ENCODE measurements at places on chromosomes 12 and 14.

DNA sequence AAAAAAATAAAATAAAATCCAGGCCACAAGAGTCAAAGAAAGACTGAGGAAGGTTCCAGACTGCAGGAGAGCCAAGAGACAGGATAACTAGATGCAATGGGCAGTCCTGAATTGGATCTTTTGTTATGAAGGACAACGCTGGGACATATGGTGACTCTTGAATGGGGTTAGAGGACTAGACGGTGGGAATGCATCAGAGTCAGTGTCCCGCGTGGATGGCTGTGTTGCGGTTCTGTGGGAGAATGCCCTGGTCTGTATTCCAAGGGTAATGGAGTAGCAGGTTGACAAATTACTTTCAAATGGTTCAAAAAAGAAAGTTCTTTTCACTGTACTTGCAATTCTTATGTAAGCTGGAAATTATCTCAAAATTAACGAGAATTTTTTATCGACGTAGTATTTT lies 20.1 kb downstream of the SSH1 start:
- ATAC-seq, result no peak

- peak; percentile 90 for ATAC-seq
These were observed at the start of gene ATG14 for GRCh38 chr14:55411426-55412389. TSS of gene ATG14 (minus strand) at chr14:55411830. CDS start at chr14:55411822, 8 bp downstream.

DNA sequence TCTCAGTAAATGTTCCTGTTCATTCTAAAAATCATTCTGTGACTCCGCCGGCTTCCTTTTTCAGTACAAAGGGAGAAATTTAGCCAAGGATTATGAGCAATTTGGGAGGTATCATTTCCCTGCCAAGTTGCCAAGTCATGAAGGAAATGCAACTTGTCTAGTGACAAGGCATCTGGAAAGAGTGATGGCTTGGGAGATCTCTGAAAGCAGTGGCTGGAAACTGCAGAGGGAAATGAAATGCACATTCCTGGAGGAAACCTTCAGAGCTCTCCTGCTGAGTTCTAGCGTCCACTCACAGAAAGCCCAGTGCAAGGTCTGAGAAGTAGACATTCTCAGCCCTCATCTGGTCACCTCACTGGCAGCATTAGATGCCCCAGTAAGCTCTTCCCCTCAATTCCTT lies 91.7 kb downstream of the GALC start:
- no peak for ATAC-seq

- no peak for ATAC-seq
These were observed 28.3 kb downstream of the VSX2 start for GRCh38 chr14:74267588-74267987.

DNA sequence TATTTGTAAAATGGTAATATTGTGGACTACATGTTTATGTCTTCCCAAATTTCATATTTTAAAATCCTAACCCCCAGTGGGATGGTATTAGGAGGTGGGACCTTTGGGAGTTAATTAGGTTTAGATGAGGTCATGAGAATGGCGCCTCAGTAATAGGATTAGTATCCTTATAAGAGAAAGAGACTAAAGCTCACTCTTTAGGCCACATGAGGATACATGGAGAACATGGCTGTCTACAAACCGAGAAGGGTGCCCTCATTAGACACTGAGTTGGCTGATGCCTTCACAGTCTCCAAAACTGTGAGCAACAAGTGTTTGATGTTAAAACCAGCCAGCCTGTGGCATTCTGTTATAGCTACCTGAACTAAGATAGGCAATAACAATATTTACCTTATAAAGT lies 58.3 kb upstream of the OTOGL start:
- ATAC-seq, result no peak

DNA sequence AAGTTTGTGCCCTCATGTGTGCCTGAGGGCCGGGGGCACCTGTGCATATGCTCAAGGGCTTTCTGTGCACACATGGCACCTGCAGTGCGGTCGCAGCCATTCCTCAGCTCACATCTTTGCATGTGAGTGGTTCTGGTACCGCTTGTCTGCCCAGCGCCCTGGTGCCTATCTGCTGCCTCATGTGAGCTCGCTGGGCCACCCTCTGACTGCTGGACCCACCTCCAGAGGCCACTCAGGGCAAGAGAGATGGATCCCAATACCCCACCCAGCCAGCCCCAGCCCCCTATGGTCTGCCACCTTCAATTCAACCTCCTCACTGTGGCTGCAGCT lies 5.4 kb upstream of the AMN start:
- ATAC-seq, result peak; percentile 4

- ATAC-seq, result no peak
These were observed 6.5 kb downstream of the RNASE7 start for GRCh38 chr14:21048638-21049037.

DNA sequence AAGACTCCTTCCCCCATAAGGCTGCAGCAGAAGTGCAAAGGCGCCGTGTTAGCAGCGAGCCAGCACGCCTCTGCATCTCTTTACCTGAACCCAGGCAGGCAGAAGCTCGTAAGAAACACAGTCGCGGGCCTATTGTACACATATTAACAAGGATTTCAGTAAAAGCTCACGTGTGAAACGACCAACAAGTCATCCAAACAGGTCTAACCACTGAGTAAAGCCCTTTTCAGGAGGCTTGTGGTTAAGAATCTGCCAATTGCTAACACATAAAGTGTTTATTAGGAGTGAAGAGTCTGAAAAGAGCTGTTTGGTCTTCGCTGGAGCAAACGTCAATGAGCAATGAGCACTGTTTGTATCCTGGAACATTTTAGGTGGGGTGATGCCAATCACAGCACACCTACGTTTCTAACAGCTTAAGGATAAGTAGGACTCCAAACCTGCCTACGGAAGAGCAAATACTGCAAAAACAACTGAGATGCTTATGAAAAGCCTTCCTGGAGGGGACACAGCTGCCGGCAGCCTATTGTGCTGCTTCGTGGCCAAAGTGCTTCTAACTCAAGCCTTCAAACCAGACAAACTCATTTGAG lies 43.1 kb downstream of the PRKAB1 start:
- peak; percentile 85 for ATAC-seq

- ATAC-seq, result no peak
These were observed 54.9 kb downstream of the RAB35 start for GRCh38 chr12:120061575-120062214.

- ATAC-seq, result peak; percentile 40
These were observed 26.3 kb downstream of the ITGA7 start for GRCh38 chr12:55681142-55682077.

GRCh38 chr12:51848326-51848727 lies at the start of gene FIGNL2:
TSS of gene FIGNL2 (minus strand) at chr12:51848718. CDS start at chr12:51822413, 26,305 bp downstream.
- ATAC-seq, result no peak

- ATAC-seq, result peak; percentile 97
These were observed 62.8 kb upstream of the FOXN3 start for GRCh38 chr14:89479802-89480201.

- ATAC-seq, result peak; percentile 50
These were observed 98.3 kb downstream of the SPTSSA start for GRCh38 chr14:34363733-34364134.

DNA sequence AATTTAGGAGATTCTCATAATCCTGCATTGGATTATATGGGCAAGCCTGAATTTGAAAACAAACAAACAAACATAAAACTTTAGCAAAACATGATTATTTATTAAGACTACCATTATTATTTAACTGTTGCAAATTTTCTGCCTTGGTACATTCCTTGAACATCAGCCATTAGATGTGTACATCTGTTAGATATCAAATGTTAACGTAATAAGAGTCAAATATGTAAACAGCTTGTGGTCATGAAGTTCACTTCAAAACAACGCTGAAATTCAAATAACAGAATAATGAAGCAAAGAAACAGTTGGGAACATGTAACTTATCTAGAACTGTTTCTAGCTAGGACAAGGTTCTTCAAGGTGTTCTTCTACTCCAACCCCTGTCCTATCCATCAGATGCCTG lies 14.3 kb upstream of the TMX1 start:
- no peak for ATAC-seq

GRCh38 chr14:105855246-105855892 lies 329.0 kb downstream of the TMEM121 start:
- no peak for ATAC-seq

DNA sequence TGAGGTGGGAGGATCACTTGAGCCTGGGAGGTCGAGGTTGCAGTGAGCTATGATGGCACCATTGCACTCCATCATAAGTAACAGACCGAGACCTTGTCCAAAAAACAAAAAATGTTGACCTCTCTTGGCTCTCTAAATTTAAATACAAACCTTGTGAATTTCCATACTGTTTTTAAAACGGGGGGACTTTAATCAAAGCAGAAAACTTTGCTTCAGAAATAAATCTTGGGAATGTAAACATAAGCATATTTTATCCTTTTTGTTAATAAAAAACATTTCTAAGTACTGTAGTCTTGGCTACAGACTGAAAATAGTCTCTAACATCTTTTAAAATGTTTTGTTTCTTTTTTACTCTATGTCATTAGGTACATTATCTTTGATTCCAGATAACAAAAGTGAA lies 130.7 kb upstream of the RASSF8 start:
- no peak for ATAC-seq

DNA sequence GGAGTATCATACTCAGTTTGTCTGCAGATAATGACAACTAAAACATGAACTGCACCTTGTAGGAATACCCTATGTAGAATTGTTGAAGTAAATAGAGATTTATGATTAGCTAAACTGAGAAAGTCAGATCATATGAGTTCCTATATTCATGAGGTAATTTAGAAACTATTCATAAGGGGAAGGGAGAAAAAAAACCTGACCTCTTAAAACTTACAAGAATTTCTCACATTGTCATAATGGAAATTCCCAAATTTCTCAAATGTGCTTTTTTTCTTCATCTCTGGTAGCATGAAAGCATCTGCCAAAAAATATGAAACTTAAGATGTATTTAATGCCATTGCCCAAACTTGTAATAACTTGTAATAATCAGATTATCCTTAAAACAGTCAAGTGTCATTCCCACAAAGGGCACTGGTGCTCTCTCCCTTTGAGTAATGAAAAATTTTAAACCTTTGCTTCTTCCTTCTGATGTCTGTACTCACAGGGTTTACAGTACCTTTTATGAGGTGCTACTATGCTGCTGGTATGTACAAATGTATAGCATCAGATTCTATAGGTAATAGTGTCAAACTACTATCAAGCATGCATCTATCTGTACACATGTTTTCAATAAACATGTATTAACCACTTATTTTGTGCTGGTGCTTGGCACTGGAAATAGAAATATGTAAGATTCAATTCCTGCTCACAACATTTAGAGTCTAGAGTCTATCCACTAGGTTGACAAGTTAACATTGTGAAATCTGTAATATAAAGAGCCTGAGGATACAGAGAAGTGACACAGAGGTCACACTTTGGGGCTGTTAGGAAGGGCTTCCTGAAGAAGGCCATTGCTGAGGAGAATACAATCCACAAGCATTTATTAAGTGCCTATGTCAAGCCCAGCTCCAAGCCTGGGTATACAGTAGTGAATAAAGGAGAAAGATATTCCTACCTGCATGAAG lies 17.4 kb upstream of the DRAM1 start:
- no peak for ATAC-seq

DNA sequence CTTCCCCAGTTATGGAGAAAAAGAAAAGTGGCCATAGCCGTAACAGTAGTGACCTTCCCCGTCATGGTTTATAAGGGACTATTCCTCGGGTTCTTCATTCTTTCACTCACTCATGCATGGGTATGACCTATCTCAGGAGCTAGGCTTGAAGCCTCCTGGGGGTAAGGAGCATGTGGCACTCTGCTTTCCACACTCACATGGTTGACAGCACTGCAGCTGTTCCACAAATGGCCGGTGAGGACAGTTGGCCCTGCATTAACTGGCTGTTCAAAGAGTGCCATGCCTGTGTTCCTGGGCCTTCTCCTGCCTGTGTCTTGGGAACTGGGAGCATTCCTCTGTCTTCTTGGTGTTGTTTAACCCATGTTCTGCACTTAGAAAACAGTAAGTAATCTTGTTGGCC lies 66.2 kb upstream of the PNMA1 start:
- no peak for ATAC-seq
